CD4-positive, alpha-beta T cell treated with Interleukin-6 for 4 hours (primary cell): ENCODE measurements at places on chromosomes 13 and 19.

- DNase-seq = no peak
Observed at GRCh38 chr13:100508996-100509395, 79.6 kb downstream of the GGACT start.

DNA sequence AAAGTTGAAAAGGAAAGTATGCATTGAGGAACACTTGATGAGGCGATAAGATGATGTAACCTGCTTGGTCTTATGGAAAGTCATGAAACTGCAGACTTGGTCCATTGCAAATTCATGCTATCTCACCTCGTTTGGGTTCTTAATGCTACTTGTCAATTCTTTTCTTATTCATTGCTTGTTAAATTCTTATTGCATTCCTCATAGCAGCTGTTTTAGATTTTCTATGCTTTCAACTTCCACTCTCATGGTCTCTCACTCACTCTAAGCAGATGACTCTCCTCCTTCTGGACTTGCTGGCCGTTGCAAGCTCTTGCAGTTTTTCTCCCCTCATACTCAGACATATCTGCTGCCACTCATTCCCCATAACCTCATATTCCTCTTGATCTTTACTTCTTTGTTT is 67.8 kb upstream of the CSNK1A1L start:
- no peak for DNase-seq

DNA sequence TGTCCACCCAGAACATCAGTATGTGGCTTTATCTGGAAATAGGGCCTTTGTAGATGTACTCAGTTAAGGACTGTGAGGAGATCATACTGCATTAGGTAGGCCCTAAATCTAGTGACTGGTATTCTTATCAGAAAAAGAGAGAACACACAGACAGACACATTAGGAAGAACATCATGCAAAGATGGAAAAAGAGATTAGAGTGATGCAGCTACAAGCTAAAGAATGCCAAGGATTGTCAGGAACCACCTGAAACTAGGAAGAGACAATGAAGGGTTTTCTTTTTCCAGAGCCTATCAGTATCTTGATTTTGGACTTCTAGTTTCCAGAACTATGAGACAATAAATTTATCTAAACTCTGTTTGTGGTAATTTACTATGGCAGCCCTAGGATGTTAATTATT is 15.0 kb upstream of the DZIP1 start:
- DNase-seq = no peak

GRCh38 chr19:38842439-38843174 is 7.2 kb downstream of the HNRNPL start:
- DNase-seq = peak; percentile 81

DNA sequence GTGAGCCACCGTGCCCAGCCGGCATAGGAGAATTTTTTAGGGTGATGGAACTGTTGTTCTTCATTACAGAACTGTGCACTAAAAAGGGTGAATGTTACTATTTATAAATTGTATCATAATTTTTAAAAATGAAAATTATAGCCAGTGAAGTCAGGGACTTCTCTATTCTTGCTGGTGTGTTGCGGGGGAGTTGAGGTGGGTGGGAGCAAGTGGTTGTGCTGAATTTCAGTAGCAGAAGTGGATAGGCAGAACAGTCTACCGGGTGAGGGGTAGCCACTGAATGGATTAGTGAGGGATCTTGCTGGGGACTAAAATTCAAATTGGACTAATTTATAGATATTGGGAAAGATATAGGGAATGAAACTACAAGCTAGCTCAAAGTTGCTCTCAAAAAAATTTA is 74.0 kb downstream of the CAB39L start:
- DNase-seq = no peak

GRCh38 chr19:45413497-45413896 is 7.1 kb downstream of the POLR1G start:
- DNase-seq = no peak
